ENCODE measurements at places on chromosomes 5 and 9.

DNA sequence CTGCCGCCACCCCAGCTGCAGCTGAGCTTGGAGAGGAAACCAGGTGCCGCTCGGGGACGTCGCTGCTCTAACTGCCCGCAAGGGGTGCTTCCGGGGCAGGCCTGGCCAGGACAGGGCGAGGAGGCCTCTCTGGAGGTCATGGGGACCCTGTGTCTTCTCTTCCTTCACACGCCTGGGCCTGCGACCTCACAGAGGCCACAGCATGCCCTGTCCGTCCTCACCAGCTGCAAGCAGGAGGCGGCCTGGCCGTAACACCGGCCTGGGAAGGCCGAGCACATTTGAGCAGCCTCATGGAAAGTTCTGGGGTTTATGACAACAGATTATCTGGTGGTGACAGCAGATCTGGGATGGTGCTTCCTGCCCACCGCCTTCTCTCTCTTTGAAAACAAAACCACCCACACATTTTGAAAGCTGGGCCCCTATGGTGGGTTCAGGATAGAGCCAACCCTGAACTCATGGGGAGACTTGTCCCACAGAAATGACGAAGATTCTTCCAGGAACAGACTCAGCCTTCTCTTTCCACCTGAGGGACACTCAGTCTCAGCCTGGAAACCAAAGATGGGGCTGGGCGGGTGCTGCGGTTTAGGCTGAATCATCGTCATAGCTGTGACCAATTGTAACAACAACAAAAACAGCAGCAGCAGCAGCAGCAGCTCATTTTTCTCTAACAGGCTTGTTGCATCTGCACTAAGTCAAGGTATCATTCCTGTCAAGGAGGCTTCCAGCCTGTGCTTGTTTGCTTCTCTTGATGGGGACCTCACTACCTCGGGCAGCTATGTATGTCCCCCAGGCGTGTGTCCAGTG, 99.6 kb upstream of the RAPGEF1 start:
- peak; percentile 16 for DNase-seq

- DNase-seq = no peak
Observed at GRCh38 chr5:91168859-91169258, 214.3 kb downstream of the ARRDC3 start.

DNA sequence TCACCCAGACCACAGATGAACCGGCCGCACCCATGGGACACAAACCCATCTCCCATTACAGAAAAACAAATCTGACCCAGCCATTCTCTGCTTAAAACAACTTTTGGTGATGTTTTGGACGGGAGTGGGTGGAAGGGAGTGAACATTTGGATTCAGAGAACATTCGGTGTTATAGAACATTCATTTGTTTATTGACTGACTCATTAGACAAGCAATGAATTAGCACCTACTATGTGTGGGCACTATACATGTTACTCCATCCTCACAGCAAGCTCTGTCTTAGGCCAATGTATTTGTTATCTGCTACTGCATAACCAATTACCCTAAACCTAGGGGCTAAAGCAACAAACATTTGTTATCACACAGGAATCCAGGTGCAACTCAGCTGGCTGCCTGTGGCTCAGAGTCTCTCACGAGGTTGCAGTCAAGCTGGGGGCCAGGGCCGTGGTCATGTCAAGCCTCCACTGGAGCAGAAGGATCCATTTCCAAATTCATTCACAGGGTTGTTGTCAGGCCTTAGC, 5.1 kb upstream of the ERGIC1 start:
- DNase-seq = no peak

DNA sequence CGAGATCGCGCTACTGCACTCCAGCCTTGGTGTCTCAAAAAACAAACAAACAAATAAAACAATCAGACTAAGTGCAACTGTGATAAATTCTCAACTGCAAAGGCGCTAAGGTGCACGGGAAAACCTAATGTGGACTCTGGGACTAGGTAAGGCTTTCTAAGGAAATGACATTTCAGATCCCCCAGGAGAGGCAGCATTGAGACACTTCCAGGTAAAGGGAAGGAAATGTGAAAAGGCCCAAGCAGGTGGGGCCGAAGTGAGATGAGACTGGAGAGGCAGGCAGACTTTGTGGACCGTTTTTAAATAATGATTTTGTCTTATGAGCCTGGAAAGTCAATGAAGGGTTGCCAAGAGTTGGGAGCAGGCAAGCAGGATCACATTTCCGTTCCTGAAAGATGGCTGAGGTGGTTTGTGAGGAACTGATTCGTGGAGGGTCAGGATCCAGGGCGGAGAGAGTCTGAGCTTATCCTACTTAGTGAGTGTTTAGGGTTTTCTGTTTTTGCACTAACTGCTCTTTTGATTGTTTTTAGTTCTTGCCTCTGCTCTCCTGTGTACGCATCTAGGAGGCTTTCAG, 2.0 kb upstream of the APBA1 start:
- DNase-seq = no peak

GRCh38 chr9:573691-574410, 267.6 kb upstream of the DMRT1 start:
- no peak for DNase-seq

DNA sequence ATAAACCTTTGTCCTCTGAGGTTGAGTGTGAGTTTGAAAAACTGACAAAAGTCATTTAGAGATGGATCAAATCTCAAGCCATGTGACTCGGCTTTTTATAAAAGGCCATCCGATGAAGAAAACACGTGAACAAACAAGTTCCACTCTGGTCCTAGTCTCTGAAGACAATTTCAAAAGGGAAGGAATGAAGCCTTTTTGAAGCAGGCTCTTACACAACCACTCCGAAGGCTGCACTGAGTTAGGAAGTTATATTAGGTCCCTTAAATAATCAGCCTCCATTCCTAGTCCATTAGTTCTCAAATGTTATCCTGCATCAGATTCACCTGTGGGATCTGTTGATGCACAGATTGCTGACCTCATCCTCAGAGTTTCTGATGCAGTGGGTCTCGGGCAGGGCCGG, 166.6 kb upstream of the HMHB1 start:
- no peak for DNase-seq

DNA sequence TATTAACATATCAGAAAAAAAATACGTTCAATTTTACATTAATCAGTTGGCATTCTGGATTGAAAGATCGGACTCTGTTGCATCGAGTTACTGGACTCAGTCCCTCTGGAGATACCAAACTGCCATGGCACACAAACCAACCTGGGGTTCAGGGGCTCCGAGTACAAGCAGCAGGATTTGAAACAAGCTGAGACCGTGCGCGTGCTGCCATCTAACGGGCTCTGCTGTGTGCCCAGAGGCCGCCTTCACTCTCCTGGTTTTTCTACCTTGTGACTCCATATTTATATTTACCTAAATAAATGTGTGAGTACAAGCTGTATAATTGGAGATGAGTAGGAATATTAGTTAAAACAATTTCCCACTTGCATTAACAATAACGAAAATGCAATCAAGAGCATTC, 48.2 kb downstream of the ANXA1 start:
- DNase-seq = no peak

DNA sequence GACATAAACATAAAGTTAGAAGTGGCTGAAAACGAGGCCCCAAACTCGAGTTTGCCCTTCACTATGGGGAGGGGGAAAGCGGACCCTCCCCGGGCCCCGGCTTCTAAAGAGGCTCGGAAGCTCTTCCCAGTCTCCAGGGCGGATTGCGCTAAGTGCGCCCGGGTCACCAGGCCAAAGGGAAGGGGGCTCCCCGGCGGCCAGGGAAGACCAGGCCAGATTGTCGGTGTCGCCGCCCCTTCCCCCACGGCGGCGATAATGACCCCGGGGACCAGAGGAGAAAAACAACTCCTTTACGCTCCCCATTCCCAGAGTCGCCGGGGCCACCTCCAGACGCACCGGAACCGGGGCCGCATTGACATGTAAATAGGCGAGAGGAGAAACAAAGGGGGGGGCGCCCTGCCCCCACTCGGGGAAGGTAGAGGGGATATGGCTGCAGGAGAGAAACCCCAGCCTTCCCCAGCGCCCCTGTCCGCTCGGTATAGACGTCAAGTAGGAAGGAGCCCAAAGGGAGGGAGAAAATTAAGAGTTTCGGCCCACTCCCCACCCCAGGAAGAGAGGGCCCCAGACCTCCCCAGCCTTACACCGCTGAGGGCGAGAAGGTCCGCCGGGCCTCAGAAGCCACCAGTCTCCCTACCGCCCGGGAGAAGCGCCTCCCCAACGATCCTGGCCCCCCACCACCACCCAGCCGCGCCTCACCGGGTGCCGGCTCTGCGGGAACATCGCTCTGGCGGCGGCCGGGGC, 1.7 kb downstream of the TLE1 start:
- DNase-seq = no peak

- no peak for DNase-seq
Observed at GRCh38 chr9:129650680-129651235, 8.8 kb upstream of the ASB6 start.

DNA sequence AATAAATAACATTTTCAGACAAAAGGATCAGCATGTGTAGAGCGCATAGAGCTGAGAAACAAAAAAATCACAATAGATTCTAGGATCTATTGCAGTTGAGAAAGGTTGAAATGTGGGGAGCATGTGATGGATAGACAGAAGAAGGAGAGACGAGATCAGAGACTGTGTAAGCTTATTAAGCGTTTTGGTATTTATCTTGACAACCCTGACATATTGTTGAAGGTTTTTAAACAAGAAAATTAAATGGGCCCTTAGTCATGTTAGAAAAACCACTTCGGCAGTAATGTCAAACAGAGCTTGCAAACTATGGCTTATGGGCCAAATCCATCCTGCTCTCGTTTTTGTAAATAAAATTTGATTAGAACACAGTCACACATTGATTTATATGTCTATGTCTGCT, 200.5 kb upstream of the KLF4 start:
- DNase-seq = no peak

Measured in activated T-cell treated with anti-CD3 and anti-CD28 coated beads for 24 hours (primary cell).